NCI-H1092 (cell line): ENCODE measurements at places on chromosomes 13 and 19.

GRCh38 chr13:25860862-25861261, 191.0 kb downstream of the SHISA2 start:
- no peak for DNase-seq

DNA sequence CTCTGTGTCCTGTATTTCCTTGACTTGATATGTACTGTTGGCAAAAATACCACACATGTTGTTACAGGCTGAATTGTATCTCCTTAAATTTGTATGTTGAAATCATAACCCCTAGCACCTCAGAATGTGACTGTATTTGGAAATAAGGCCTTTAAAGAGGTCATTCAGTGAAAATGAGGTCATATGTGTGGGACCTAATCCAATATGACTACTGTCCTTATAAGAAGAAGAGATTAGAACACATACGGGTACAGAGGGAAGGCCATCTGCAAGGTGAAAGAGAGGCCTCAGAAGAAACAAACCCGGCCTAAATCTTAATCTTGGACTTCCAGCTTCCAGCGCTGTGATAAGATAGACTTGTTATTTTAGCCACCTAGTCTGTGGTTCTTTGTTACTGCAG, 202.5 kb downstream of the NUFIP1 start:
- DNase-seq, result no peak

- DNase-seq, result no peak
Measured at GRCh38 chr13:71578048-71578447, 289.0 kb downstream of the DACH1 start.

GRCh38 chr19:40271706-40272105, 13.4 kb downstream of the AKT2 start:
- no peak for DNase-seq

- DNase-seq, result no peak
Measured at GRCh38 chr13:100280681-100281080, 191.8 kb downstream of the PCCA start.

- no peak for DNase-seq
Measured at GRCh38 chr19:39339674-39340073, 2.5 kb upstream of the SAMD4B start.

DNA sequence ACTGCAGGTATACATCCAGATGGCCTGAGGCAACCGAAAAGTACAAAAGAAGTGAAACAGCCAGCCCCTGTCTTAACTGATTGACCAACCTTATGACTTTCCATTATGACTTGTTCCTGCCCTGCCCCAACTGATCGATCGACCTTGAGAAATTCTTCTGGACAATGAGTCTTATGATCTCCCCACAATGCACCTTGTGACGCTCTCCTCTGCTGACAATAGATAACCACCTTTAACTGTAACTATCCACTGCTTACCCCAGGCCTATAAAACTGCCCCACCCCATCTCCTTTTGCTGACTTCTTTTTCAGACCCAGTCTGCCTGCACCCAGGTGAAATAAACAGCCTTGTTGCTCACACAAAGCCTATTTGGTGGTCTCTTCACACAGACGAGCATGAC, 11.2 kb downstream of the ZNF83 start:
- DNase-seq, result no peak

DNA sequence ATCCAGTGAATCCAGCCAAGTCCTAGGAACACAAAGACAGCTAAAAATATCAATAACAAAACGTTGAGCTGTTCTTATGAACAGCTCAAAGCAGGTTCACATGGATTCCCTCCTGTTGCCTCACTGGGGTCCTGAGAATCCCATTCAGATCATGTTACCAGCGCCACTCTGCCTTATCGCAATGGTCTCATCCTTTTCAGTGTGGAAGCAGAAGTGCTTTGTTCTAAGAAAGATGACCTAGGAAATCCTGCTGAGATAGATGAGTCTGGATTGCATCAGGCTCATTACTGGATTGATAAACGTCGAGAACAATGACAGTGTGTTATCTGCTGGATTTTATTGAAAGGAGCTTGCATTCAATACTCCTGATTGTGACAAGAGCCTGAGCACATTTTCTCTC, 87.0 kb downstream of the SLAIN1 start:
- no peak for DNase-seq

DNA sequence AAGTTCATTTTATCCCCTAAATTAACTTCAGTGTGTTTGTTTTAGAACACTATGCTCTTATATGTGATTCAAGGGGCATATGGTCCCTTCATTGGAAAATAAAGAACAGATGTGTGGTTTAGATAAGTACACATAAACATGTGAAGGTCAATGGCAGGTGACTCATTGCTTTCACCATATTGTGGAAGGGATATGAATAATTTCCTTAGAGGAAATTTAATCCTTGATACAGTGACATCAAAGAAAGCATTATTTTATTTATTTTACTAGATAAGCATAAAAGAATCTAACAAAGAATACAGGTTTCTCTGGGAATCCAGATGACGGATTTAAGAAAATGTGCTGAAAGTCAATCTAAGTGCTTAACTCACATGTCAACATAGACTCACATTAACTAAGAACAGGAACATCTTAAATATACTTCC, 373.5 kb downstream of the KCTD12 start:
- DNase-seq, result peak; percentile 86
